GM18507 (cell line): ENCODE measurements at places on chromosomes 16 and 17.
A peak's percentile ranks its signal among the peaks of the same experiment; 100 is the strongest.

GRCh38 chr16:35599429-35600160, 2140.2 kb downstream of the TP53TG3F start:
- no peak for DNase-seq

DNA sequence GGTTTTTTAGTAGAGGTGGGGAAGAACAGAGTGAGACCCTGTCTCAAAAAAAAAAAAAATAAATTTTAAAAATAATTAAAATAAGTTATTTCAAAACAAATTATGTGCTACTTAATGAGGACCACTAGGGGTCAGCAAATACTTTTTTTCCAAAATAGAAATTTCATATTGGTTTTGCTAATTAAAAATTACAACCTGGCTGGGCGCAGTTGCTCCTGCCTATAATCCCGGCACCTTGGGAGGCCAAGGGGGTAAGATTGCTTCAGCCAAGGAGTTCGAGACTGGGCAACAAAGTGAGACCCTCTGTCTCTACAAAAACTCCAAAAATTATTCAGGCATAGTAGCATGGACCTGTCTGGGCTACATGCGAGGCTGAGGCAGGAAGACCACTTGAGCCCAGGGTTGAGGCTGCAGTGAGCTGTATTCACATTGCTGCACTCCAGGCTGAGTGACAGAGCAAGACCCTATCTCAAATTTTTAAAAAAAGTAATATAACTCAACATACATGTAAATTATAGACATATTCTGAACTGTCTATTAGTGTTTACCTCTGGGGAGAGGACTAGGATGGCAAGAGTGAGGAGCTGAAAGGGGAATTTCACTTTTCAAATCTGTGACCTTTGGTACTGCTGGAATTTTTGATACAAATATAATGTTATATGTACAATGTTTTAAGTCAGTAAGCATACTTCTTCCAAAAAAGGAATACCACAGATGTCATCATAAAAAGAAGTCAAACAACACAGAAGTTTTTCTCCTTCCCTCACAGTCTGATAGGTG, 8.1 kb downstream of the MEIOB start:
- no peak for DNase-seq

GRCh38 chr16:51103590-51103989, 47.5 kb downstream of the SALL1 start:
- no peak for DNase-seq

GRCh38 chr17:40107522-40108174, 7.3 kb upstream of the NR1D1 start:
- DNase-seq, result no peak

DNA sequence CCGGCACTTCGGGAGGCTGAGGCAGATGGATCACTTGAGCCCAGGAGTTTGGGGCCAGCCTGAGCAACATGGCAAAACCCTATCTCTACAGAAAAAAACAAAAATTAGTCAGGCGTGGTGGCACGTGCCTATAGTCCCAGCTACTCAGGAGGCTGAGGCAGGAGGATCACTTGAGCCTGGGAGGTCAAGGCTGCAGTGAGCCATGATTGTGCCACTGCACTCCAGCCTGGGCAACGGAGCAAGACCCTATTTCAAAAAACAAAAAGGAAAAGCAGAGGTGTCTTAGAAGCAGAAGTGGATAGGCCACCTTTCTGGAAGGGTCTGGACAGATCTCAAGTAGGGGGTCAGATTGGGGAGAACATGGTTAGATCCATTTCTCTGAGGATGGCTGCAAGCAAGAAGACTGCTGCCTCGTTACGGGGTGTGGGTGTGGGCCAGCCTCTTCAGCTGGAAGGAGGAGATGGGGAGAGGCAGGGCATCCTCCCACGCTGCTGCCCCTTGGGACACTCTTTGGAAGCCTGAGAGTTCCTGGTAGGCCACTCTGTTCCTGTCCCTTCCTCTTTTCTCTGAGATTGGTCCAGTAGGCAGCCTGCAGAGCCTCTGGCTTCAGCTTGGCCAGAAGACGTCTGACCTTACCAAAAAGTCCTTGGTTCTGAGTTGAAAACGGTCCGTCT, 208.0 kb downstream of the MSI2 start:
- DNase-seq, result no peak

DNA sequence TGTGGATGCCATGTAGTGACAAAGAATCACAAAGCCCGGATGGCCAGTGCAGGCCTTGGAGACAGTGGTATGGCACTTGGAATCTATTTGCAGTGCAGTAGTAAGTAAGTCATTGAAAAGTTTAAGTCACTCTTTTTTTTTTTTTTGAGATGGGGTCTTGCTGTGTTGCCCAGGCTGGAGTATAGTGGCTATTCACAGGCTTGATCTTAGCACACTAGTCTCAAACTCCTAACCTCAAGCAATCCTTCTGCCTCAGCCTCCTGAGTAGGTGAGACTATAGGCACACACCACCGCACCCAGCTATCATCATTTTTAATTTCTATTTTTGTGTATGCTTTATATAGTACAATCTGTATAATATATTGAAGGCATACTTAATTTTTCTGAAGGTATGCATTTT, 4.3 kb upstream of the PLSCR3 start:
- no peak for DNase-seq

- no peak for DNase-seq
Measured at GRCh38 chr16:31414706-31415105, 13.5 kb downstream of the COX6A2 start.

DNA sequence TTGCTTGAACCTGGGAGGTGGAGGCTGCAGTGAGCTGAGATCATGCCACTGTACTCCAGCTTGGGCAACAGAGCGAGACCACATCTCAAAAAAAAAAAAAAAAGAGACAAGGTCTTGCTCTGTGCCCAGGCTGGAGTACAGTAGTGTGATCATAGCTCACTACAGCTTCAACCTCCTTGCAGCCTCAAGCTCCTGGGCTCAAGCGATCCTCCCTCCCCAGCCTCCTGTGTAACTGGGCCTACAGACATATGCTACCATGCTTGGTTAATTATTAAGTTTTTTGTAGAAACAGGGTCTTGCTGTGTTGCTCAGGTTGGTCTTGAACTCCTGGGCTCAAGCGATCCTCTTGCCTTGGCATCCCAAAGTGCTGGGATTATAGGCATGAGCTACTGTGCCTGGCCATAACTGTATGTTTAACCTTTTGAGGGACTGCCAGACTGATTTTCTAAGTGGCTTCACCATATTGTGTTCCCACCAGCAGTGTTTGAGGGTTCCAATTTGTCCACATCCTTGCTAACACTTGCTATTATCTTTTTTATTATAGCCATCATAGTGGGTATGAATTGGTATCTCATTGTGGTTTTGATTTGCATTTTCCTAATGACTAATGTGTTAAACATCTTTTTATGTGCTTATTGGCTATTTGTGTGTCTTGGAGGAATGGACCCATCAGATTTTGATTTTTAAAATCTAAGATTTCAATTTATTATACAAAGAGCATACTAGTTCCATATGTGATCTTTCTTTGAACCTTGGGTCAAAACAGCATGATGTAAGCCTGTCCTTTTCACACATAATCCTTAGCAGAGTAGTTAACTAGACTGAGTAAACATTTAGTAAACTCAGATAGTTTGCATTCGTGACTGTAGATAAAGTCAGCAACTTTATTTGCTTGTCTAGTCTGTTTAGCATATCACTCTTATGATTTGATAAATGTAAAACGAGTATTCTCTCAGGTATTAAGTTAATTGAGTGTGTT, 38.1 kb upstream of the KPNB1 start:
- DNase-seq, result no peak

GRCh38 chr16:75029854-75030253, 31.0 kb downstream of the ZNRF1 start:
- DNase-seq, result no peak

DNA sequence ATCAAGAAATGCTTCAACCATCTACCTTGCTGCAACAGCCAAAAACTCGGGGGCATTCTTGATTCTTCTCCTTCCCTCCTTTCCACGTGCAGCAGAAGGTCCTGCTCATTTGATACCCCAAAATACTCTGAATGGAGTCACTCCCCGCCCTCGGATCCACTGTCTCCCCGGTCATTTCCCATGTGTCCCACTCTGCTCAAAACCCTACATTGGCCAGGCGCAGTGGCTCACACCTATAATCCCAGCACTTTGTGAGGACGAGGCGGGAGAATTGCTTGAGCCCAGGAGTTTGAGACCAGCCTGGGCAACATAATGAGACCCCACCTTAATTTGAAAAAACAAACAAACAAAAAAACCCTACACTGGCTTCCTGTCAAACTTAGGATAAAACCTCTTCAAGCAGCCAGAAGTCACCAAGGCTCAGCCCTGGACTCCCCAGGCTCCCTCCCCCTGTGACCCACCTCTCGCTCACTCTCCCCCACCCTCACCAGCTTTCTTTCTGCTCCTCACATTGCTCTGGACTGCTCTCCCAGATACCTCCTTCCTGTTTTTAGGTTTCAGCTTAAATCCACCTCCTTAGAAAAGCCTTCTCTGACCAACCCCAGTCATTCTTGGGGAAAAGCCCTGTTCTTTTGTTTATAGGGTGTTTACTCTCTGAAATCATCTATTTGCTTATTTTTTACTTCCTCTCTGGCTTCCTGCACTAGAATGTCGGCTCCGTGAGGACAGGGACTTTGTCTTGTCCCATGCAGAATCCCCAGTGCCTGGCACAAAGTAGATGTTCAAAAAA, 2.8 kb downstream of the SLC13A2 start:
- DNase-seq, result no peak

GRCh38 chr16:78147911-78148401, 48.5 kb downstream of the WWOX start:
- no peak for DNase-seq

- DNase-seq, result no peak
Measured at GRCh38 chr17:79154446-79154845, 79.8 kb downstream of the ENGASE start.

DNA sequence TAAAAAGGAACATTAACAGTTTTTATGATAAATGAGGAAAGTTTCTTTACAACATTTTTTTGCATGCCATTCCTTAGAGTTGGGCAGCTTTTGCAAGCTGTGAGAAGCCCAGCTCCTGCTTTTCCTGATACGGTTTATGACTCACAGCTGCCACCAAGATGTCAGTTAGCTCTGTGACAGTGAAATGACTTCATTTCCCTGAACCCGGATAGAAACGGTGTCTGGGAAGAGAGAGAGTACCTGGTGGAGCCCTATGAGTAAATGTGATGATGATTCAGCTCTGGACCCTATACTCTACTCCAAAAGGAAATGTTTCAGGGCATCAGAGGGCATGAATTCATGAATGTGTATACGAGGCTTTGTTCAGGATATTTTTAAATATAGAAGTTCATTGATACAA, 366.3 kb upstream of the HSBP1 start:
- DNase-seq, result no peak

DNA sequence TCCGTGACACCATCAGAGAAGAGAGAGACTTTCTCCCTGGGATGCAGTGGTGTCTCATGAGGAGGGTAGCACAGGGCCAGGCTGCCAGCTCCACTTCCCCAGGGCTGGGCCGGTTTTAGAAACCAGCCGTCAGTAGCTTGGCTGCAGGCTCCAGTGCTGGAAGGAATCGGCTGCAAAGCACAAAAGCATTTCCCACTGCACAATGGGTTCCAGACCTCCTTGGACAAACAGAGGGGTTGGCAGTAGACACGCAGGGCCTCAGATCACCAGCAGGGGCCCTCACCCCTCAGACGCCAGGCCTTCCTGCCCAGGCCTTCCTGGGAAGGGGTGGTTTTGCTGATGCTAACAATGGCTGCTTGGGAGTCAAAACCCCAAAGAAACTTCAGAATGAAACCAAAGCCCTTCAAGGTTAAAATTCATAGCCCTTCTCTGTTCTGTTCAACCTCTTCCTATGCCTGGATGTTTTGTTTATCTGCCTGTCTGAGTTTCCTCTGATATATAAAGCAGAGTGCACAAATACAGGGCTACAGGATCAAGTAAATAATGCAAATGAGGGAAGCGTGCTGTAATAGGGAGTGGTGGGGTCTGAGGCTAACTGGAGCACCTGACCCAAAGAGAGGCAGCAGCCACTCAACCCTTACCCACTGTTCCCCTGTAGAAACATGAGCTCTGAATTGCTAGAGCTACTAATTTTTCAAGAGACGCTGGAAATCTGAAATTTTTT, 26.2 kb downstream of the TEKT5 start:
- no peak for DNase-seq

- DNase-seq, result no peak
Measured at GRCh38 chr16:57916735-57917438, 54.0 kb downstream of the CNGB1 start.

DNA sequence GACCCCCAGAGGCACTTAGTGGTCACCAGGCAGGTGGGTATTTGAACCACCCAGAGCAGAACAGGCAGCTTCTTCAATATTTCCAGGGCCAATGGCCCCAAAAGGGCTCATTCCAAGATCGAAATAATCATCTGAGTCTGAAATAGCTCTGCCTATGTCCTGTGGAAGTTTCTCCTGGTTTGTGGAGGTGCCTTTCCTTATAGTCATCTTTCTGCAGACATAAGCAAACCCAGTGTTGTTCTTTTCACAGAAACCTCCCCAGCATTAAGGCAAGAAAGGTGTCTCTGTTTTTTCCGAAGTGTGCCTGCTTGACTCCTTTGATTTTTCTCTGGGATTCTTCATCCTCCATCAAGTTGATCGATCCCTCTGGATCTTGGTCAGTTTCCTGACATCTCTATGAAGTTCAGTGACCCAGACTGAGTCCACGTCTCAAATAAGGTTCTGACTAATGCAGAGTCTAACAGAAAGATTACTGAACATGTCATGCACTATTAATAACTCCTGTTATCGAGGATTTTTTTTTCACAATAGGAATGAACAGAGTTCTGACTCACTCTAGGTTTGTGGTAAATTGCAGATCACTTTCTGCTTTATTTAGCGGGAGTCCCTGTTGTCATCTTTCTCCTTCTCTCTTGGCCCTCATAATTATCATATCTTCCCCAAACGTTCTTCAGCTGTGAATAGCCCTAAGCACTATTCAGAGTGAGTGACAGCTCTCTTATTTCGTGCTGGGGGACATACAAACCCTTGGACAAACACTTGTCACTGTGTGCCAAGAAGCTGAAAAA, 1.5 kb downstream of the LRRC3C start:
- no peak for DNase-seq

GRCh38 chr17:62800585-62800984, 7.5 kb downstream of the MARCHF10 start:
- no peak for DNase-seq

GRCh38 chr16:56203052-56203451, 11.8 kb downstream of the GNAO1 start:
- DNase-seq, result peak; percentile 14

DNA sequence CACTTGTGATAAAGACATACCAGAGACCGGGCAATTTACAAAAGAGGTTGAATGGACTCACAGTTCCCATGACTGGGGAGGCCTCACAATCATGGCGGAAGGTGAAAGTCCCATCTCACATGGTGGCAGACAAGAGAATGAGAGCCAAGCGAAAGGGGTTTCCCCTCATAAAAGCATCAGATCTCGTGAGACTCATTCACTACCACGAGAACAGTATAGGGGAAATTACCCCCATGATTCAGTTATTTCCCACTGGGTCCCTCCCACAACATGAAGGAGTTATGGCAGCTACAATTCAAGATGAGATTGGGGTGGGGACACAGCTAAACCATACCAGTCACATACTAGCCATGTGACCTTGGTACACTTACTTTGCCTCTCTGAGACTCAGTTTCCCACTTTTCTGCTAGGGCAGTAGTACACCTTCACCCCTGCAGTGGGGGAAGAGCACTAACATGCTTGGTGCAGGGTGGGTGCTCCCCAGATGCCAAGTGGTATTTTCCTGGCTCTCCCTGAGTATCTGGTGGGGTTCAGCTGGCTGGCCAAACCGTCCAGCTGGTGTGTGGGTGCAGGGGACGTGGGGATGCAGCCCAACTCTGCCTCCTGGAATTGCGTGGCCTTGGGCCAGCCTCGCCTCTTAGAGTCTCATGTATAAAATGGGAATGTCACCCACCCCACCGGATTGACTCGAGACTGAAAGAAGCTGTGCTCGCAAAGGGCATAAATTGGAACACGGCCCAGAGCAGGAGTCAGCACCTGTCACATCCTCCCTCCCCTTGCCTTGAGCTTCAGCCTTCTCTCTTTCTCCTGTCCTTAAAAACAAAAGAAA, 364.1 kb downstream of the CPPED1 start:
- DNase-seq, result no peak
